ENCODE measurements at places on chromosomes 4 and X.

DNA sequence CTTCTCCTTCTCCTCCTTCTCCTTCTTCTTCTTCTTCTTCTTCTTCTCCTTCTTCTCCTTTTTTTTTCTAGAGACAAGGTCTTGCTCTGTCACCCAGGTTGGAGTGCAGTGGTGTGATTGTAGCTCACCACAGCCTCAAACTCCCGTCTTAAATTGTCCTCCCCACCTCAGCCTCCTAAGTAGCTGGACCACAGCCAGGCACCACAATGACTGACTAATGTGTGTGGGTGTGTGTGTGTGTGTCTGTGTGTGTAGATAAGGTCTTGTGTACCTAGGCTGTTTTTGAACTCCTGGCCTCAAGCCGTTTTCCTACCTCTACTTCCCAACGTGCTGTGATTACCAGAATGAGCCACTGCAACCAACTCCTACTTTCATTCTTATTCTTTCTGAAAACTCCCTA is 390.9 kb downstream of the ADAM29 start:
- no peak for DNase-seq

- no peak for DNase-seq
Observed at GRCh38 chr4:164613792-164614191, 140.1 kb upstream of the SMIM31 start.

DNA sequence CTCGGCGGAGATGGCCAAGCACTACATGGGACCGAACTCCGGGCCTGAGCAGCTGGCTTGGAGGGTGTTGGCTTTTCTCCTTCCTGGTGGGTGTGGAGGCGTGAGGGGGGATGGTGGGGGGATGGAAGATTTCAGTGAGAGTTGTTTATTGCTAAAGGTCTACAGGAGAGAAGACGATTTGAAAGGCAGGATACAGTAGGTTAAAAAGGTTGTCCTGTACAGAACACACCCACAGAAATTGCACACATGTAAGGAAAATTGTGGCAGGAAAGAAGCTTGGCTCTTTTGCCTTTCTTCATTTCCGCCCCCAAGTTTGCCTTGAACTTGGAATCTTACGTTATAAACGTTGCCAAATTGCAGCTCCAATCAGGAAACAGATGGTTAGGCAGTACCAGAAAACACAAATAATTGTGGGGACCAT is 74.1 kb upstream of the STOX2 start:
- no peak for DNase-seq

- no peak for DNase-seq
Observed at GRCh38 chrX:105653891-105654290, 168.4 kb upstream of the NRK start.

- no peak for DNase-seq
Observed at GRCh38 chr4:125836597-125837195, 521.9 kb downstream of the FAT4 start.

- no peak for DNase-seq
Observed at GRCh38 chr4:104896660-104897645, 249.7 kb upstream of the TET2 start.

- DNase-seq: no peak
Observed at GRCh38 chr4:168835880-168836454, 174.1 kb downstream of the CBR4 start.

DNA sequence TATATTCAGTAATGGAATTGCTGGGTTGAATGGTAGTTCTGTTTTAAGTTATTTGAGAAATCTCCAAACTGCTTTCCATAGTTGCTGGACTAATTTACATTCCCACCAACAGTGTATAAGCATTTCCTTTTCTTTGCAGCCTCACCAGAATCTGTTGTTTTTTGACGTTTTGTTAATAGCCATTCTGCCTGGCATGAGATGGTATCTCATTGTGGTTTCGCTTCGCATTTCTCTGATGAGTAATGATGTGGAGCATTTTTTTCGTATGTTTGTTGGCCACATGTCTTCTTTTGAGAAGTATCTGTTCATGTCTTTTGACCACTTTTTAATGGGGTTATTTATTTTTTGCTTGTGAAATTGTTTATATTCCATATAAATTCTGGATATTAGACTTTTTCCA is 13.6 kb upstream of the MAGED4B start:
- DNase-seq: no peak

- DNase-seq: no peak
Observed at GRCh38 chr4:105170711-105171110, 24.0 kb downstream of the TET2 start.

- peak; percentile 43 for DNase-seq
Observed at GRCh38 chr4:1249731-1250526, 999 bp upstream of the CTBP1 start.

DNA sequence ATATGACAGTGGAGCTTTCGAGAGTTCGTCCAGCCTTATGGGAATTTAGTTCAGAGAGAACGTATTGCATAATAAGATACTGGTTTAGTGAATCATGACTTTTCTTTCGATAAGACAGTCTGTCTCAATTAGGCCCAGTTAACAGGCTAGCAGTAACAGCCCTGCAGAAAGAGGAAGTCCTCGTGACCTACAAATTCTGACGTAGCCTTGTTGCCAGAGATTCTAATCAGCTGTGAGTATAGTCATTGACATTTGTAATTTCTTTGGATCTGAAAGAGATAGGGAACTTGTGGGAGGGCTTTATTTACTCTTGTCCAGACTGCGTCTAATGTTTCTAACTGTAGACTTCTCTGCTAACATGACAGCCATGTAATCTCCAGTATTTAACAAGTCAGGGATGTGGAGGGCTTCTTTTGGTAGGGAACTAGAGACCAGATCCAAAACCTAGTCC is 15.8 kb downstream of the ART3 start:
- no peak for DNase-seq

- DNase-seq: no peak
Observed at GRCh38 chr4:140790171-140790570, 34.0 kb upstream of the TBC1D9 start.

GRCh38 chr4:156539376-156539775 is 432.2 kb downstream of the PDGFC start:
- DNase-seq: no peak

DNA sequence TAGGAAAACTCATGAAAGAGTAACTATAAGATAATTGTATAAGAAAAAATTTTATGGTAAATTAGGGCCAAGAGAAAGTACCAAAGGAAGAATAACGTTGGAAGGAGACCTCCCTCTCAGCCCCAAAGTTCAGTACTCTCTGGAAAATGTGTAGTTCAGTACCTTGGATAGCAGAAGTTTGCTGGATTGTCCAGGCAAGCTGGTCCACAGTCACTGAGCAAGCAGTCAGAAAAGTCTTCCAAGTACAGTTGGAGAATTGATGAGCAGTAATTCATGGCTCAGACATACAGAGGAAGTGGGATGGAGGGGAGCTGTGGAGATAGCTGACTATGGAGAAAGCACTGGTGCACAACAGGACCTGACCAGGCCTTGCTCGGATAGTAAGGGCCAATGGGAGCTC is 598.2 kb upstream of the NDST4 start:
- no peak for DNase-seq

GRCh38 chrX:110418316-110419235 is 59.9 kb downstream of the RTL9 start:
- no peak for DNase-seq

DNA sequence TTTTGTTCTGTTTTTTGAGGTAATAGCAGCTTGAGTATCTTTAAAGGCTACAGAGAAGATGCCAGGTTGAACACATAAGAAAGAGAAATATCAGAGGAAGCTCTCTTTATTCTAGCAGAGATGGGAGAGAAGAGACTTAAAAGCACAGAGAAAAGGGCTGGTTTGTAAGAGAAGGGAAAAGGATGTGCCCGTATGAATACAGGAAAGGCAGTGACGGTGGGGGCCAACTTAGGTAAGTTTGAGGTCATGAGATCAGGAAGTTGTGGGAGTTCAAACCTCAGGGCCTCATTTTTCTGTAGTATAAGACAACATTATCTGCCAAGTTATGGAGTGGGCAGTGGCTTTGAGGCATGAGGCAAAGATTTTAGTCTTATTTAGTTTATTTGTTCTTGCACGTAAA is 121.3 kb upstream of the S100G start:
- peak; percentile 48 for DNase-seq

GRCh38 chr4:123649645-123650391 is 253.2 kb downstream of the SPRY1 start:
- no peak for DNase-seq

- DNase-seq: no peak
Observed at GRCh38 chr4:38204339-38205035, 244.3 kb downstream of the PTTG2 start.

GRCh38 chr4:65971686-65972085 is 301.4 kb upstream of the EPHA5 start:
- DNase-seq: no peak

DNA sequence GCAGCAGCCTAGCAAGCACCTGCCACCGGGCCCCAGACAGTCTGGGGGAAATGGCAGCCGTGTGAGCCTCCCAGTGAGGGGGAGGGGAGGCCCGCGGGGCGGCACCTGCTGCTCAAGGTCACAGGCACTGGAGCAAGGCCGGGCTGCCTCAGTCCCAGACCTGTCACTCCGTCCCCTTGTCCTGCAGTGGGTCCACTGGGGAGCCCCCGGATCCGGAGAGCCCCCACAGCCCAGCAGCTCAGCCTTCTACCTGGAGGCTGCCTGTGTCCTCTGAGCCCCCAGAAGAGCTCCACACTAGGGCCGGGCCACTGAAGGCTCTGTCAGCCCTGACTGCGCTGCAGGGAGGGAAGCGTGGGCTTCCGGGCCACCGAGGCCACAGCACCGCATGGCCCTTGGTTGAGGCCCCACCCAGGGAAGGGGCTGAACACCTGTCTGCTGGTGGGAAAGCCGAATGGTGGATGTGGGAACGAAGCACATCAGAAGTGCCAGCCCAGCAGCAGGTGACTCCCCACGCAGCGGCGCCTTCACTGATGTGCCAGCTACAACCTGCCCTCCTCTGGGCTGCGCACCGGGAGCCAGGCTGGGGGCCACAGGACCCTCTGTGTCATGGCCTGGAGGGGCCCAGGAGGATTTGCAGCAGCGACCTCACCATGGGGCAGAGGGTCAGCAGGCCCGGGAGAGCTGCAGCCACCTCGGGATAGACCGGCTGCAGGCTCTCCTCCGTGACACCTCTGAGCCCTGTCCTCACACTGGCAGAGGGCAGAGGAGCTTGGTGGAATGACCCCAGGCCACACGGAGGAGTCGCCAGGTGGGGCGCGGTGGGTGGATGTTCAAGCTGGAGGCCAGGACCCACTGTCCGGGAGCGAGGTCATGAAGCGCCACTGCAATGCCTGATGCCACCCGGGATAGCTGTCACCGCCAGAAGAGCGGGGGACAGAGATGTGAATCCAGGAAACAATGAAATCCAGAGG is 35.0 kb upstream of the MXD4 start:
- DNase-seq: no peak

DNA sequence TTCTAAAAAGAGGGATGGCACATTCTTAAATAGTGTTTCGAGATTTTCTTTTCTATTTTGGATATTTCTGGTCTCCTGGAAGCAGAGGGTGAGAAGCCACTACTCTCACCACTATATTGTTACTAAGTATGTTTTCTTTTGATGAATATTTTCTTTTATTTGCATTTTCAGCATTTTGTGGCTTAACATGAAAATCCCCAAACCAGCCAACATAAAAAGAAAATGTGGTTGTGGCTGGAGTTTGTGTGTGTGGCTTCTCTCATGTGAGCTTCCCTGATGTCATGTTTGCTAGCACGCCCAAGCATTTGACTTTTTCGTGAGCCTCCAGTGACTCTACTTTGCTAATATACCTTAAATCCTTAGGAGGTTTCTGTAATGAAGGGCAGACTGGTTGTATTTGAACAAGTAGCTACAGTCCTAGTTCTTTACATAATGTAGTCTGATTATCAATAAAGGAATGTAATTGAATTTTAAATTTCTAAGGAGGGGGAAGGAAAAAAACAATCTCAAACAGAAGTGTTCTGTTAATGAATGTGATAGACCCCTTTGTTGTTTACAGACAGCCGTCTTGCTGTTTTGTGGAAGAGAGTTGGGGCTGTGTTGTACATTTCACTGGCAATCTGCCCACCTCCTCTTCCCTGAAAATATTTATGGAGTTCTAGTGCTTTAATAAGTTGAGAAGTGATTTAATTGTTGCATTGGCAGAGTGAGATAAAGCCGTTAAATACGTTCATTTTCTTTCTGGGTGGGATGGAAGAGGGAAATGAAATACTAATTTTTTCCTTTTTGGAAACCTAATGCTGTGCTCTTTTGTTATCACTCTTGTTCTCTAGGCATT is 114.6 kb downstream of the ARHGAP10 start:
- no peak for DNase-seq

GRCh38 chrX:72169008-72169728 is 12.4 kb upstream of the PIN4 start:
- DNase-seq: peak; percentile 84
